Stimulated activated CD4-positive, alpha-beta T cell treated with anti-CD3 and anti-CD28 coated beads, Interleukin-15, amount 100 ng/mL, for 1 hour (primary cell): ENCODE measurements at places on chromosomes 11 and 22.

DNA sequence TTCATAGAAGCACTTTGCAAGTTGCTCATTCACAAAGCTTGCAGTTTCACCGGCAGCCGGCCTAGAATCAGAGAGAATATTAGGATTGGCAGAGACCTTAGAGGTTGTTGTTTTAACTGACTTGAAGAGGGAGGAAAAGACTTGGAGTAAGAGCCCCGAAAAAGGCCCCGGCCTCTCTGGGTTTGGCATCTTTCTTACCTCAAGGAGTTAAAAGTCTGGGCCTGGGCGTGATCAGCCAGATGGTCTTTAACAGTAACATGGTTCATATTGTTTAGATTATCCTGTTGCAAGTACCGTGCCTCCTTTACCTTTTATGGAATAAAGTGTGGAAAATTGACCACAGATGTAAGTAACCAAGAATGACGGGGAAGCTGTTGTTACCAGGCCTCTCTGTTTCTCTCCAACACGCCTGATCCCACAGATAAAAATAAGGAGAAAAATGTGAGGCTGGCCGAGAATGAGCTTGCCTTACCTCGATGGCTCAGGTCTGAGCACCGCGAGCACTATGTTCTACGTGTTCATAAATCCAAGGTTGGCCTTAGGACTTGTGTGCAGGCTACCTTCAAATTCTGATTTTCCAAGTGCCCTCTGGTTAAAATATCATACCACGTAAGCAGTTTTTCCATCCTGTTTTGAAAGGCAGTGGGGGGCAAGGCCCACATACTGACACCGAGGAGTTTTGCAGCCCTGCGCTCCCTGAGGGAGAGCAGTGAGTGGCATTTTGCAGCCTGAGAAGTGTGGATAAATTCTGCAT lies 56.4 kb downstream of the PARVA start:
- no peak for DNase-seq

DNA sequence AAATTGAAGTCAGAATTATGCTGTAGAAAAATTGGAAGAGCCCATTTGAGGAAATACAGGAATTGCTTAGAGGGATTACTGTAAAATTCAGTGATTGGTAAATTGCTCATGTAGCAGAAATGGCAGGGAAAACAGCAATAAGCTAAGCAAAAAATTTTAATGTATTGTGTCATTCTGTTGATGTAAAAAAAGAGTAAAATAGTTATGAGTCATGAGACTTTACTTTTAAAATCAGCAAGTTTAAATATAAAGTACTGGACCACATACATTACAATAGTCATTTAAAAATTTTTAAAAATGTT lies 10.4 kb downstream of the PDHX start:
- no peak for DNase-seq

GRCh38 chr11:1779806-1780699 lies 16.3 kb upstream of the CTSD start:
- DNase-seq, result no peak

DNA sequence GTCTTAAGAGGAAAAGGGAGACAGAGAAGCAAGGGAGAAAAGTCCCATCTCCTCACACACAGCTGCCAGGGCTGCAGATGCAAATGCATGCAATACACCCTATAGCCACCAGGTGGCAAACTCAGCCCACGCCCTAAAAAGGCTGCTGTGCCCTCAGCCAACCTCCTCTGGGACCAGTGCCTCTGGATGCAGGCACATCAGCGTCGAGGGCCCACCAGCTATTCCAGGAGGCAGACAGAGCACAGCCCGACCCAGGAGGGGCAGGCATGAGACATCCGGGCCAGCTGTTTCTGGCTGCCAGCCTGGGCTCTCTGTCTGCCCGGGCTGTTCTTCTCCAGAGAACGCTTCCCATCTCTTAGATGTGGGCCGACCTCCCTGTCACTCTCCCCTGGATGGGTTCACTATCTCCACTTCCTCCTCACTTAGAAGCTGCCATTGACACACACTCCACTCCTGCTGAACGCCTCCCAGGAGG lies 39.7 kb downstream of the TPBGL start:
- DNase-seq, result peak; percentile 54

DNA sequence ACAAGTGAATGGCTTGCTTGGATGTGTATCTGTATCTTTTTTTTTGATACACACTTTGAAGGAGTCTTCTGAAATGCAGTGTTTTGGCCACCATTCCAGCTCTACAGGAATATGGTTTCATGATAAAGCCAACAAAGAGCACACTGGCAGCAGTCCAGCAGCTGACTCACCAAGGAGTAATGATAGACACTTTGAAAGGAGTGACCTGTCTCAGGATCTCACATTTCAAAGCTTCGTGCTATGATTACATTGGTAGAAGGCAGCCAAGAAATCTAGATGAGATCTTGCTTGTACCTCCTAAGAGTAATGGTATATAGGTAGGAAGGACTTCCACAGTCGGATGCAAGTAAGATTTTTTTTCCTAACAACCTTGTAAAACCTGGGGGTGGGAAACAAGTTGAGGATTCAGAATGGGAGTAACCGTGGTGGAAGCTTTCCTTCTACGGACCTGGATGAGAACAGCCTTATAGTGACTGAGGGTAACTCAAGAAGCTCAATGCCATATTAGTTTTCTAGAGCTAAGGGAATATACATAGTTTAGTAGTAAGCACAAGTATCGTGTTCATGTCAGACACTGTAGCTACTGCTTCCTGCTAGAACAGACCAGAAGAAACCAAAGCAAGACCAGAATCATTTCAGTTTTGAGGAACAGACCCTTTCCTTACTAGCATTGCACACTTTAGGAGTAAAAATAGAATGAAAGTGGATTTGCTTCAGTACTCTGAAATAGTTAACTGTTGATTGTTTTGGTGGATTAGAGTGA lies 25.0 kb downstream of the MTMR3 start:
- no peak for DNase-seq

DNA sequence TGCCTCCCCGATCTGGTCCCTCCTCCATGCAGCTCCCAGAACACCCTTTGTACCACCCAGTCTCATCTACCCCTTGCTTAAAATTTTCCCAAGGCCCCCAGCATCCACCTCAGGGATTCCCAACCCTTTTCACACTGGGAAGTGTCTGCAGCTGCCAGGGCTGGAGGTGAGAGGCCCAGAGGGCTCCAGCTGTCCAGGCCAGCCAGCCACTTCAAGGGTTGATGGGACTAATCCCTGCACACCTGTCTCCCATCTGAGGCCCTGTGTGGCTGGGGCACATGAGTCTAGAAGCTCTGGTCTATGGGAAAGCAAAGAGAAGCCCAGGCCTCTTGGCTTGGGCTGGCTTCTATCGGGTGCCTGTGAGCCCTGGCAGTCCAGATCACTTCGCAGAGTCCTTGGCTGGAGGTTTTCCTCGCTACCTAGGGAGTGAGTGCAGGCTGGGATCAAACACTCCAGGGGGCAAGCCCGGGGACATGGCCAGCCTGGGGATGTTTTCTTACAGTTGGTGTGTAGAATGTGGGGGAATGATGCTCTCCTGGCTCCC lies 41.1 kb upstream of the TPBGL start:
- no peak for DNase-seq

GRCh38 chr11:77092382-77092781 lies 10.3 kb upstream of the OMP start:
- DNase-seq, result no peak
